Naive thymus-derived CD8-positive, alpha-beta T cell (primary cell): ENCODE measurements at places on chromosomes 16 and 17.

- DNase-seq = no peak
Observed at GRCh38 chr17:46972346-46972745, 6.7 kb downstream of the RPRML start.

DNA sequence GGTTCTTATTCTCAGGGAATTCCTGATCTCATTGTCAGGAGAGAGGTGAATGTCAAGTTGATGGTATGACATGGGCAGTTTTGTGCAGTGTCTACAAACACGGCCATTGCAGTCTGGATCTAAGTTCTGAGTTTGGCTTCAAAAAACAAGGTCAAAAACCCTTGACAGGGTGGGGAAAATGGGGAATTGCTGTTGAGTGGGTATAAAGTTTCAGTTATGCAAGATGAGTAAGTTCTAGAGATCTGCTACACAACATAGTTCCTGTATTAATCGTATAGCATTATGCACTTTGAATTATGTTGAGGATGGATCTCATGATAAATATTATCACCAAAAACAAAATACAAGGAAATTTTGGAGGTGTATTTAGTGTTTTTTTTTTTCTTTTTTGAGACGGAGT, 36.6 kb upstream of the CARMIL2 start:
- DNase-seq = no peak

DNA sequence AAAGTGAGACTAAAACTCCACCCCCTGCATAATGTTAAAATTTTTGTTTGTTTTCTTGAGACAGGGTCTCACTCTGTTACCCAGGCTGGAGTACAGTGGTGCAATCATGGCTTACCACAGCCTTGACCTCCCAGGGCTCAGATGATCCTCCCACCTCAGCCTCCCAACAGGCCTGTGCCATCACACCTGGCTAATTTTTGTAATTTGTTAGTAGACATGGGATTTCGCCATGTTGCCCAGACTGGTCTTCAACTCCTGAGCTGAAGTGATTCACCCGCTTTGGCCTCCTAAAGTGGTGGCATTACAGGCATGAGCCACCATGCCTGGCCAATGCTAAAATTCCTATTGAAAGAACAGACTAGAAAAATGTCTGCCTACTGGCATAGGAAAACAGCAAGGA, 103.8 kb downstream of the TRIM37 start:
- DNase-seq = no peak

DNA sequence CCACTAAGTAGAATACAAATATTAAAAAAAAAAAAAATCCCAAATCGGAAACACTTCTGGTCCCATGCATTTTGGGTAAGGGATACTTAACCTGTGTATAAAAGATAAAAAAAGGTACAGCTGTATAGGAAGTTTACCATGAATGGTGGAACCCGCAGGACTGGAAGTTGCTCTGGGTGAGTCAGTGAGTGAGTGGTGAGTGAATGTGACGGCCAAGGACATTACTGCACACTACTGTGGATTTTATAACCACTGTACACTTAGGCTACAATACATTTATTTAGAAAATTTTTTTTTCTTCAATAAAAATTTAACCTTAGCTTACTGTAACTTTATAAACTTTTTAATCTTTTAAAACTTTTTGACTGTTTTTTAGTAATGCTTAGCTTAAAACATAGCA, 71.3 kb upstream of the BCAR1 start:
- DNase-seq = no peak
